T-helper 1 cell (primary cell): ENCODE measurements at places on chromosomes 1 and 21.

DNA sequence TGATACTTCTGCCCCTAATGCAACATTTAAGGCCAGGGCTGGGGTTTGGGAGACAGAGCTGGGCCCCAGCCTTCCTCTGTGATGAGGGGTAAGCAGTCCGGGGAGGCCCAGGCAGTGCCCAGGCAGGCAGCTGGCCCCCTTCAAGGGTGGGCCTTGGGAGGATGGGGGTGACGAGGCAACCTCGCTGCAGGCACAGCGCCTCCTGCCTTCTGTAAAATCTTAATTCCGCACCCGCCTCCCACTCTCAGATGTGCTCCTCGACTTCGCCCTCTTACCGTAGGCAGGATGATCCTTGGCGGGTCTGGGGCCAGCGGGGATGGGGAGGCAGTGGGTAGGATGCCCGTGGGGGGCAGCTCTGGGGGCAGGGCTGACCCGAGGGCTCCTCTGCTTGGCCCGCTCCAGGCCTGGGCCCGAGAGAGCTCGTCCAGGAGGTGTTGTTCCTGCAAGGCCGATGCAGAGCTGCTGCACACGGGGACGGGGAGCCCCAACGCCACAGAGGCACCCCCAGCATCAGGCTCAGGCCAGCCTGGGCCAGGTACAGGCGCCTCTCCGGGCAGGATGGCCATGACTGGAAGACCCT lies 9.1 kb downstream of the C21orf58 start:
- no peak for DNase-seq

GRCh38 chr1:34292472-34292871 lies 115.8 kb downstream of the C1orf94 start:
- no peak for DNase-seq

GRCh38 chr1:91684481-91685196 lies 184.0 kb downstream of the CDC7 start:
- no peak for DNase-seq

DNA sequence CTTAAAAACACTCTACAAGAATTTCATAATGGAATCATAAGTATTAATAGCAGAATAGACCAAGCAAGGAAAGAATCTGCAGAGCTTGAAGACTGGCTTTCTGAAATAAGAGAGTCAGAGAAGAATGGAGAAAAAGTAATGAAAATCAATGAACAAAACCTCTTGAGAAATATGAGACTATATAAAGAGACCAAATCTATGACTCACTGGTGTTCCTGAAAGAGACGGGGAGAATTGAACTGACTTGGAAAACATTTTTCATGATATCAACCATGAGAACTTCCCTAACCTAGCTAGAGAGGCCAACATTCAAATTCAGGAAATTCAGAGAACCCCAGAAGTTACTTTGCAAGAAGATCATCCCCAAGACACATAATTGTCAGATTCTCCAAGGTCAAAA lies 85.6 kb downstream of the GDAP2 start:
- no peak for DNase-seq

- DNase-seq, result no peak
Observed at GRCh38 chr21:42263591-42264131, 44.7 kb downstream of the ABCG1 start.

- no peak for DNase-seq
Observed at GRCh38 chr1:68495532-68495931, 1.4 kb downstream of the DEPDC1 start.

- no peak for DNase-seq
Observed at GRCh38 chr21:32099812-32100416, 178.9 kb downstream of the MIS18A start.

DNA sequence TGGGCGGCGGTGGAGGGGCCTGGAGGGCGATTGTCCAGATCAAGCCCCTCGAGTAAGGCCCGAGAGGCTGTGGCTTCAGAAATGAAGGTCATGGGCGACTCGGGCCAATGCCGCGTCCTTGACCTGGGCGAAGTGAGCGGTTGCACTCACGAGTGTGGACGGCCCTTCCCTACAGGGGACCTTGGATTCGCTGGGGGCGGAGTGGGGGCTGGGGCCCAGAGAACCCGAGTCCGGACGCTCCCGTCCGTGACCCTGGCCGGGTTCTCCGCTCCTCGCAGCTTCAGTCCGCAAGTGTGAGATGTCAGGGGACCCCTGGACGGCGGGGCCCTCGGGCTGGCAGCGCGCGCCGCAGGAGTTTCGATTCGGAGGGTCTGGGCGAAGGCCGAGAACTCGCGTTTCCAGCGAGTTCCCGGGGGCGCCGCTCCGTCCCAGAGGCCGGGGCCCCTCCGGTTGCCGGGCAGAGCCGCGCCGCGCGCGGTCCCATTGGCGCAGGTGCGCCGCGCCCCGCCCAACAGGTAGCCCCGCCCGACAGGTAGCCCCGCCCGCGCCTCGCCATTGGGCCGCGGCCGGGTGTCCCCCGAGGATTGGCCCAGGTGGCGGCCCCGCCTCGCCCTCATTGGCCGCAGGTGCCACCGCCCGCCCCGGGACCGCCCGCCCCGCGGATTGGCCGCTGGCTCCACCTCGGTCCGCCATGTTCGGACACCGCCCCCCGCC lies at the start of gene PRKCZ:
Gene PRKCZ (plus strand): TSS at position 694 of the 714 bp plus-strand sequence. CDS start 220 bp downstream, outside the sequence.
- DNase-seq, result peak; percentile 87

- DNase-seq, result no peak
Observed at GRCh38 chr1:29939079-29939478, 702.8 kb downstream of the PTPRU start.

DNA sequence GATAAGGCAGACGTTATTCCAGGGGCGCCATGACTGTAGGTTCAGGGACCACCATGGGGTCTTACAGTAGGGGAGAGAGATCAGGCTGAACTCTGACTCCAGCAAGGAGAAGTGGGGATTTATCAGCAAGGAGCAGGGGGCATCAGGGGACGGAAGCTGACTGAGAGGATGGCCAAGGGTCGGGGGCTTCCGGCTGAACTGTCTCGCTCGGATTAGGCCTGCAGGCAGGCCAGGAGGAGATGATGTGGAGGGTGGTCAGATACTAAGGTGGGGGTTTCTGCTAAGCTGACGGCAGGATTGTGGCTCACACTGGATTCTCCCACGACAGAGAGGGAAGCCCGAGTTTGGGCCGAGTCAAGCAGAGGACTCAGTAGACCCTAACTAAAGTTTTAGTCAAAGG lies 186.9 kb upstream of the VAMP3 start:
- DNase-seq, result no peak

DNA sequence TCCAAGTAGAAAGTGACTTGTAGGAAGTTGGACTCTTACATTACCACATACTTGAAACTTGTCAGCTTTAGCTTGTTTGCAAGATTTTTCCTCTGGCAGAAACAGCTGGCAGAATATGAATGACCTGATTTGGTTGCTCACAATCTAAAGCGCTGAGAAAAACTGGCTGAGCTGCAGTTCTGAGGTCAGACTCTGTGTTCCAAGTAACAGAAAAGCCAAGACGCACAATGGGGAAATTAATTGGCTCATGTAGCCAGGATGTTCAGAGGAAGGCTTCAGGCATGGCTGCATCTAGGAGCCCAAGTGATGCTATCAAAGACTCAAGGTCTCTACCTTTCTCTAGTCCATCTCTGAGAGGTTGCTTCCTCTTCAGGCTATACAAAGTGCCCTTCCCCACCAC lies 27.0 kb downstream of the ALPL start:
- DNase-seq, result no peak

- no peak for DNase-seq
Observed at GRCh38 chr1:99365545-99365944, 101.3 kb downstream of the PLPPR4 start.

GRCh38 chr1:93851327-93851712 lies 27.7 kb downstream of the DNTTIP2 start:
- DNase-seq, result no peak

GRCh38 chr1:54136269-54136896 lies 16.4 kb downstream of the CDCP2 start:
- no peak for DNase-seq

DNA sequence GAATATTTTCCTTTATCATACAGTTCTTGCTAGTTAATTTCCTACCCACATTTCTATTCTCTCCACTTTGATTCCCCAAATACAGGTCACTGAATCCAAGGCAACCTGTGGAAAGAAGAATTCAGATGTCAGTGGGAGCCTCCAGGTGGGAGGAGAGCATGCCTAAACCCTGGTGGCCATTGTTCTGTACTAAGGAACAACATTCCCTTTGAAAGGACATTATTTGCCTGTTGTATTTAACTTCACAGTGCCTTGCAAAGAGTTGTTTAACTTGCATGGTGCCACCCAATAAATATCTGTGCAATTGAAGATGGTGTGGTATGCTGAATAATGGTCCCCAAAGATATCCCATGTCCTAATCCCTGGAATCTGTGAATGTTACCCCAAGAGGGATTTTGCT lies 21.3 kb downstream of the NPHS2 start:
- DNase-seq, result no peak

- no peak for DNase-seq
Observed at GRCh38 chr1:15669074-15669473, 15.0 kb upstream of the PLEKHM2 start.

GRCh38 chr21:31905503-31906451 lies 33.0 kb downstream of the HUNK start:
- DNase-seq, result no peak

DNA sequence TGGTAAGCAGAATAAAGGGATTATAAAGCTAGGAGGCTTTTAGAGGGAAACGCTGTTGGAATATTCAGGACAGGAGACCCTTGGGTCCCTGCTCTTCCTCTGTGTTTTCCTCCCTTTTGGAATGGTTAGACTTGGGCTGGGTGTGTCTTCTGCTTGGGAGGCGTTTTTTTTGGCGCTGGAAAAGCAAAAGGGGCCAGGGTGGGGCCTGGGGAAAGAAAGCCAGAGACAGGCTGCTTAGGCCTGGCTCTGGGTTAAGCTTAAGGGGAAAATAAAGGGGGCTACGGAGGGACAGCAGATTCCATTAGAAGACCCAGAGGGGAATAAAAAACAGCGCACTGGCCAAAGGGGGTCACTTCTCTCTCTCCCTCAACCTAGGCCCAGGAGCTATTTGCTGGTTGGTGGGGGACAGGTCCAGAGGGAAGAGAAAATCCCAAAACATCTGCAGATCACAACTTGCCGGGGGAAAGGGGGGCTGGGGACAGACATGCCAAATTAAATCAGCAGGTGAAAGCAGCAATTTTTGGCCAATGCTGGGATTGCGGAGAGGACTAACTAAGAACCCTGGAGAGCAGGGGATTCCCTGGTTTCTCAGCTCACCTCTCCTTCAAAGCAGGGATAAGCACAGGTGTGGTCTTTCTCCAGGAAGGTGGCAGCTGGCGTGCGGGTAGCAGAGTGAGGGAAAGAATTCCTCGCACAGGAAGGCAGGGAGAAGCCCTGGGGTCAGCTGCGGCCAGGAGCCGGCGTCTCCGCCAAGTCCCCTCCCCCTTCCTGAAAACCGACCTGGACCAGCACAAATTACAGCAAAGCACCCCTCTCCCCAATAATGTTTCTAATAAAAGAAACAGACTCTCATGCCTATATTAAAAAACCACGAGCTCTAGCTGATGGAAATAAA lies 82.2 kb upstream of the AK4 start:
- no peak for DNase-seq

- no peak for DNase-seq
Observed at GRCh38 chr1:225863167-225863566, 19.0 kb downstream of the TMEM63A start.

DNA sequence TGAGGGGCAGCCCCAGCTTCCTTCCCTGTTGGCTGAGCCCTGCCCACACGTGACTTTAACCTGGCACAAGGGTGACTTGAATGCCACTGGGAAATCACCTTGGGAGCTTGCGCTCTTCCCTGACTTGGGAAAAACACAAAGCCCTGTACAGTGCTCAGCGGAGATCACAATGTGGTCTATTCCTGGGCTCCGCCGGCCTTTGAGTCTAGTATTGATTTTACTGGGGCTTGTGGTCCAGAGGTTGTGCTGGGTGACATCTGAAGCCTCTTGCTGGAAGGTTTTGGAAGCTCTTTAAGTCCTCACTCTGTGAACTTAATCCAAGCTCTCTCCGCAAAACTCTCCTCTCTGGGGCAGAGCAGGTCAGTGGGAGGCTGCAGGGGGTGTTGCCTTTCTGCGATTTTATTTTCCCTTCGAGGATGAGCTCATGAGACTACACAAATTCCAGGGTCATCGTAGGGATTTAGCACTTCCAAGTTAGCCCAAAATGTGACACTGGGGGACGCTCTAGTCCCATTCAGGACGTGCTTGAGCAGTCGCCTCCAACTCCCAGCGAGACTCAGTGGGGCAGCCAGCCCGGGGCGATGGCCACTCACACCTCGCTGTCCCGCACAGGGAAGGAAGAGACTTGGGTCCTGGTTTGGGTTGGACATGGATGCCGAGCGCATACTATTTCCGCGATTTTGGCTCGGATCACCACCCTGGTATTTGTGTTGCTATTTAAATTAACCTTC lies 291.9 kb upstream of the AJAP1 start:
- DNase-seq, result no peak

DNA sequence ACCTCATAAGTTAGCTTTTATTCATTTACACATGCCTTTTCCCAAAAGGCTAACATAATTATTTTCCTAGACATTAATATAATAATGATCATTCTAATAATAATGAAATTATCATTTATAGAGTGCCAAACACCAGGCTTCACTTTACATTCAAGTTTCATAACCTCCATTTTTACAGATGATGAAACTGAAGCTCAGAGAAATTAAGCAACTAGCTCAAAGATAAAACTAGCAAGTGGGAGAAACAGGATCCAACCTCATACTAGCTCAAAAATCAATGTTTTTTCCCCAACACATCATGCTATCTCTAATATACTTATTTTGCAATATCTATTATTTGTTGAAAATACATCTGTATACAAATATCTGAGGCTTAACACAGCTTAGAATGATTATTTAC lies 14.0 kb downstream of the LPGAT1 start:
- DNase-seq, result no peak

GRCh38 chr1:23423415-23424292 lies 894 bp downstream of the TCEA3 start:
- DNase-seq, result no peak

GRCh38 chr1:41939194-41939593 lies 20.5 kb upstream of the HIVEP3 start:
- DNase-seq, result no peak

DNA sequence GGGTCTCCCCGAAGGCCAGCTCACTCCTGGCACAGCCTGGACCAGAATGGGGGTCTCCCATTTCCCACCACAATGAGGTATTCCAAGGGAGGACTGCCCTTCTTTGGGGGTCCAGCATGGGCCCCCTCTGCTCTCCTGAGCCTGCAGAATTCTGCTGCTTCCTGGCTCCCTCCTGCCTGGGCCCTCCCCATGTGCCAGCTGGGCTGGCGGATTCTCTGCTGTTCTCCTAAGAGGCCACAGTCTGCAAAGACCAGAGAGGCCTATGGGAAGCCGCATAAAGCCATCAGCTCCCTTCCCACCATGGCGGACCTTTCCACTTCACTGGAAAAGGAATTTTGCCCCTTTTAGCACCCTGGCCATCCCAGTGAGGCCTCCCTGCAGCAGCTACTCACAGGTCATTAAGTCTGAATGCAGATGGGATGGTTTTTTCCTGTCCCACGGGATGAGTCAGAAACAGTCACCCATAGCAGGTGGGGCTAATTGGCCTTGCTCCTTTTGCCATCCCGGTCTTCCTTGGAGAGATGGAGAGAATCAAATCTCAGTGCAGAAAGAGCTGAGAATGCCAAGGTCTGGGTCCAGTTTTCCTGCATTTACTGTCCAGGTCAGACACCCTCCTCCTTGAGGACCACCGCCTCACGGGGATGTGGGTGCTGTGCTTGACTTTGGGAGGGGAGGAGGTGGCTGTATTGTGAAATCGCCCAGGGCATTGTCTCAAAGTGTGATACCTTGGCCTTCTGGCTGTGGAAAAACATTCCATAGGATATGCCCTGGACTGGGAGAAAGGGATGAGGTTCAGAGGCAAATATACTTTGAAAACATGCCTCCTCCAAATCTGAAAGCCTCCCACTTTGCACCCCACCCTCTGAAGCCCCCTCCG lies 23.2 kb downstream of the MYBPH start:
- no peak for DNase-seq
